ENCODE measurements at places on chromosomes 16 and 17.

DNA sequence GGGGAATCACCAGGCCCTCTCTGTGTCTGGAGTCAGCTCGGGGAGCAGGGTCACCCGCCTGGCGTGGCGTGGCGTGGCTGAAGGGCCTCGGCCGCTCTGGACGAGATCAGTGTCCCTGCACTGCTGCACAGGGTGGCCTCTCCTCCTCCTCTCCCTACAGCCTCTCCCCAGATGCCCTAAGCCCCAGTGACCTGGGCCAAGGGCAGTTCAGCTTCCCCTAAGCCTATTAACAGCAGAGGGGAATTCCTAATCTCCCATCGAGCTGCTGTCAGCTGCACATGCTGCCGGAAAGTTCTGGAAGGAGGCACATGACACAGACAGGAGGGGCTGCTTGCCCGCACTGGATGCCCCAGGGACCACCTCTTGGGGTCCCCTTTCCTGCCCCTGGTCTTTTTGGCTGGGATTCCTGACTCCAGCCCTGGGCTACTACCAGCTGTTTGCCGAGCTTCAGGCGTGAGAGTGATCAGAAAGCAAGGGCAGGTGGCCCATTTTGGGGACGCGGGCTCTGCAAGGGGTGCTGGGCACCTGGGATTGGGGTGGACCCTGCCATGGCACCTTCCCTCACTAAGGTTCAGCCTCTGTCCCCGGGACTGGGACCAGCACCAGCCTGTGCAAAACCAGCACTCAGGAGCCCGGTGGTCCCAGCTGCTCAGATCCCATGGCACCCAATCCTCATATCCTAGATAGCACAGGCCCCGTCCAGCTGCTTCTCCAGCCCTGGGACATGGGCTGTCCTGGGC lies 794 bp downstream of the PDE6G start:
- DNase-seq: peak; percentile 53

DNA sequence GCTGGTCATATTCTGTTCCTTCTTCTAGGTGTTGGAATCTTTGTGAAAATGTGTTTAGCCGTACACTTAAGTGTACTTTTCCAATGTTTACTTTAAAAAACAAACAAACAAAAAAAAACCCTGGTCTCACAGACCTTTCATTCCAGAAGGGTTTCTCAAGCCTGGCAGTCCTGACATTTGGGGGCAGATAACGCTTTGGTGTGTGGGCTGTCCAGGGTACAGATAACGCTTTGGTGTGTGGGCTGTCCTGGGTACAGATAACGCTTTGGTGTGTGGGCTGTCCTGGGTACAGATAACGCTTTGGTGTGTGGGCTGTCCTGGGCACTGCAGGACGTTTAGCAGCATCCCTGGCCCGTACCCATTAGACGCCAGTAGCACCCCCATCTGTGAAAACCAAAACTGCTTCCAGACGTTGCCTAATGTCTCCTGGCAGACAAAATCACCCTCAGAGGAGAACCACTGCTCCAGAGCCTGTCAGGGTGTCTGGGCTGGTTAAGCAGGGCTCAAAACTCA lies 15.2 kb upstream of the FLCN start:
- DNase-seq: no peak

GRCh38 chr17:37607637-37608331 lies 1.4 kb downstream of the SYNRG start:
- no peak for DNase-seq

DNA sequence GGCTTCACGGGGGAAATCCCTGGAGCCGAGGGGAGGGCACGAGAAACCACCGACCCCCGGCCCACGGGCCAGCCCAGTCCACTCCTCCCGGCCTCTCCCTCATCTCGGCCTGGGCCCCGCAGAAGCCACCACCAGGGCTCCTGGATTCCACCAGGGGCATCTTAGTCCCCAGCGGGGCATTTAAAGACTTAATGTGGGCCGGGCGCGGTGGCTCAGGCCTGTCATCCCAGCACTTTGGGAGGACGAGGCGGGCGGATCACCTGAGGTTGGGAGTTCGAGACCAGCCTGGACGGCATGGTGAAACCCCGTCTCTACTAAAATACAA lies 24.1 kb upstream of the ABR start:
- DNase-seq: no peak

DNA sequence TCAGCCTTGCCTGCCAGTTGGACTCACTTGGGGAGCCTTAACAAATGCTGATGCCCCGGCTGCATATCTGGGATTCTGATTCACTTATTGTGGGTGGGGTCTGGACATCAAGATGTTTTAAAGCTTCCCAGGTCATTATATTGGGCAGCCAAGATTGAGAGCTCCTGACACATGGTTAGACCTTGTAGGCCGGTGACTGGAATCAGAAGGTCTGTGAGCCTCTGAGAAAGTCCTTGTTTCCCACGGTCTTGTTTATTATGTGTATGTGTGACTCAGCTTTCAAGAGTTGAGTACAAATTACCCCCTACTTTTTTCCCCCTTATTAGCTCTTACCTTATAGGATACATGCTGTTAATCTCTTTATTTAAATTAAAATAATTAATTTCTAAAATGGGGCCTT lies 103.5 kb downstream of the ABCC1 start:
- DNase-seq: no peak

- no peak for DNase-seq
Measured at GRCh38 chr17:8887301-8887700, 19.8 kb upstream of the PIK3R6 start.

DNA sequence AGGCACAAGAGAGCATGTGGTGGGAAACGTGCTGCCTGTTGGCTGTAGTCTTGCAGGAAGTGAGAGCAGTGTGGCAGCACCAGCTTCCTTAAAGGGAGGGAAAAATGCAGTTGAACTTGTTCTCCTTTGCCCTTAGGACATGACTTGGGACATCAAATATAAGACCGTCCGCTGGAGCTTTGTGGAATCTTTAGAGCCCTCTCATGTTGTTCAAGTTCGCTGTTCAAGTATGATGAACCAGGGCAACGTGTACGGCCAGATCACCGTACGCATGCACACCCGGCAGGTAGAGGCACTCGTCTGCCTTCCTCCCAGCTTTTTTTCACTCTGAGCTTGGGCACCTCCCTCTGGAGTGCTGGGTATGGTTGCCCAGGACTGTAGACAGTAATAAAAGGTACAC lies 23.3 kb downstream of the GPR179 start:
- no peak for DNase-seq

GRCh38 chr17:80425835-80426426 lies 11.0 kb downstream of the ENDOV start:
- DNase-seq: no peak

DNA sequence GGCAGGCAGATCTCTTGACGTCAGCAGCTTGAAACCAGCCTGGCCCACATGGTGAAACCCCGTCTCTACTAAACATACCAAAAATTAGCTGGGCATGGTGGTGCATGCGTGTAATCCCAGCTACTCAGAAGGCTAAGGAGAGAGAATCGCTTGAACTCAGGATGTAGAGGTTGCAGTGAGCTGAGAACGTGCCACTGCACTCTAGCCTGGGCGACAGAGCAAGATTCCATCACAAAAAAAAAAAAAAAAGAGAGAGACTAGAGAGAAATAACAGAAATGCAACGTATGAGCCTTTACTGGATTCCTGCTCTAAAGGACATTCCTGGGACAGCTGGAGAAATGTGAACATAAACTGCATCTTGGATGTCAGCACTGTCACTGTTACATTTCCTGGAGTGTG lies 10.8 kb downstream of the IFT140 start:
- DNase-seq: no peak

- no peak for DNase-seq
Measured at GRCh38 chr16:73615071-73615940, 567.4 kb upstream of the ZFHX3 start.

GRCh38 chr17:79946352-79947231 lies 89.1 kb downstream of the TBC1D16 start:
- no peak for DNase-seq

- DNase-seq: no peak
Measured at GRCh38 chr16:48517493-48517892, 92.5 kb downstream of the N4BP1 start.

DNA sequence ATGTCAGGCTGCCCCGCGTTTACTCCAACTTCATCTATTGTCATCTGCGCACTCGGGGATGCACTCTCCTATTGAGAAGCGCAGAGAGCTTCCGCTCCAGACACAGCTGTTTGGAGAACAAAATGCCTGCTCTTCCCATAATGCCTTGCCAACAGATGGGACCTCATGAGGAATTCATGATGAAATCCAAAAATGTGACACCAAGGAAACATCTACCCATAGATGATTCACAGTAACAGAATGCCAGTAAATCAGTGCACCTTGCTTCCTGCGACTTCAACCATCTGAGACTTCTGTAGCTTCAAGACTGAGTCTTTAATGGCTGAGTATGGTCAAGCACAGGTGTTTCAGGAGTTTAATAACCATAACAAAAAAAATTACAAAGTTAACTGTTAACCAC lies 1144.9 kb upstream of the GOT2 start:
- DNase-seq: no peak

DNA sequence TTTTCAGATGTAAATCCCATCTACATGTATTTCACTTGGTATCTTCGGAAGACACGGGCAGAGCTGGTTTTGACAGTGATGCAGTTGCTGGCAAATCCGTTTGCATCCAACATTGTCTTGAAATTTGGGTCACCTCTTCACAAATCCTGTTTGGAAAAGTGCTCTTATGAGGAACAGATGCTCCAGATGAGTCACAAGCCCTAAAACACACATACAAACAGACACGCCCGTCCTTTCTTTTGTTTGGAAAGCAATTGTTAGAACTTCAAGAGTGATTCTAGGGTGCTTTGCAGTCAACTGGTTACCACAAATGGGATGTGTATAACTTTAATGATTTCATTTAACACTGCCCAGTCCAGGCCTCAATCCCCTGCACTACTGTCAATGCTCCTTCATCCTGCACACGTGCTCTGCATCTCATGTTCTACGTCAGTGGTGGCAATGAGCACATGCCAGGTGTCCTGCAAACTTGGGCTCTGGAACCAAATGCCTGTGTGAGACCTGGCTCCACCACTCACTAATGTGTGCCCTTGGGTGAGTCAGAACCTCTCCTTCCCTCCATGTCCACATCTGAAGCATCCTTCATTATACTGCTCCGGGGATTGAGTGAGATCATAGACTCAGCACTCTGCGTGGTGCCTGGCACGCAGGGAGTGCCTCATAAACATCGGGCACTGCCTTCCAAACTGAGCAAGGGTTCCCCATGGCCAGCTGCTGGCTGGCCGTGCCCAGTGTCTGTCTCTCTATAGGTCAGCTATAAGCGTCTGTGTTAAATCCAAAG lies 19.3 kb upstream of the FOXF1 start:
- no peak for DNase-seq

DNA sequence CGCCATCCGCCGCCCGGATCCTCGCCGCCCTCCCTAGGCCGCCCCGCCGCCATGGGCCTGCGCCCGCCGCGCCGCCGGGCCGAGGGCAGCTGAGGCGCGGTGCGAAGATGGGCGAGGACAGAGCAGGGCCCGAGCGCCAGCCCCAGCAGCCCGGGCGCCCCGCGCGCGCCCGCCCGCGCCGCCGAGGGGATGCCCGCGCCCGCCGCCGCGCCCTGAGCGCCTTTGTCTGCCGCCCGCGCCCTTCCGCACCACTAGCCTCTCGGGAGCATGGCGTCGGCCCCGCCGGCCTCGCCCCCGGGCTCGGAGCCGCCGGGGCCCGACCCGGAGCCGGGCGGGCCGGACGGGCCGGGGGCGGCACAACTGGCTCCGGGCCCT lies 278 bp downstream of the RAB11FIP3 start:
- DNase-seq: no peak

GRCh38 chr17:42678951-42679491 lies 2.2 kb upstream of the PLEKHH3 start:
- DNase-seq: peak; percentile 72

DNA sequence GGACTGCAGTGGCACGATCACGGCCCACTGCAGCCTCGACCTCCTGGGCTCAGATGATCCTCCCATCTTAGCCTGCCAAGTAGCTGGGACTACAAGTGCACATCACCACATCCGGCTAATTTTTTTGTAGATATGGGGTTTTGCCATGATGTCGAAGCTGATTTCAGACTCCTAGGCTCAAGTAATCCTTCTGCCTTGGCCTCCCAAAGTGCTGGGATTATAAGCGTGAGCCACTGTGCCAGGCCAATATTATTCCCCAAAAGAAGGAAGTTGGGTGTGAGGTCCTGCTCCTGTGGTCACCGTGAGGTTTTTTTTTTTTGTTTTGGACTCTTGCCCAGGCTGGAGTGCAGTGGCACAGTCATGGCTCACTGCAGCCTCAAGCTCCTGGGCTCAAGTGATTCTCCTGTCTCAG lies 1.5 kb downstream of the AMZ2 start:
- DNase-seq: no peak

DNA sequence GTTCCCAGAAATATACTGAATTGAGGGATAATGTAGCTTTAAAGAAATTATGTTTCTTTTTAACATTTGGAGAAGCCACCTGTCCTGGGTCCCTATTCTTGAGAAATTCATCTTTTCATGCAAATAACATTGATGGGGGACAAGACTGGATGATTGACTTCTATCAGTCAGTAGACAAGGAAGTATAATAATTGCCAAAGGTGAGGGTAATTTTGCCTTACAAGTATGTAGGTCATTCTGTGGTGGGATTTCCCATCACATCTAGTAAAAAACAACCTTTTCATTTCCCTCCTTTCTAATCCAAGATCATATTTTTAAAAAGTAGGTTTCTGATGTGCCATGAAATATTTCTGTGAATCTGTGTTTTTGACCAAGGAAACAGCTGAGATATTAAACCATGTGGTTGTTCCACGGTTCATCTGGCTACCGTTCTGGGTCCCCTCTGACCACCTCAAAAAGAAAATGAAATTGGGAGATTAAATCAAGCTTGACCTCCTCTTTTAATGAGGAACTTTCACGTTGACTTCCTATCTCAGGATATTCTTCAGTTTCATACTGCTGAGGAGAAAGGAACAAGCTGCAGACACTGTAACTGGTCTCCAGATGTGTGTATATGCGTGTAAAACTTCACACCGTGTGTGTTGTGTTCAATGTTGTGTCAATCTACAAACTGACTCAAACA lies 138.6 kb downstream of the MAP2K6 start:
- no peak for DNase-seq

GRCh38 chr17:83031321-83031945 lies 48.0 kb upstream of the METRNL start:
- no peak for DNase-seq

DNA sequence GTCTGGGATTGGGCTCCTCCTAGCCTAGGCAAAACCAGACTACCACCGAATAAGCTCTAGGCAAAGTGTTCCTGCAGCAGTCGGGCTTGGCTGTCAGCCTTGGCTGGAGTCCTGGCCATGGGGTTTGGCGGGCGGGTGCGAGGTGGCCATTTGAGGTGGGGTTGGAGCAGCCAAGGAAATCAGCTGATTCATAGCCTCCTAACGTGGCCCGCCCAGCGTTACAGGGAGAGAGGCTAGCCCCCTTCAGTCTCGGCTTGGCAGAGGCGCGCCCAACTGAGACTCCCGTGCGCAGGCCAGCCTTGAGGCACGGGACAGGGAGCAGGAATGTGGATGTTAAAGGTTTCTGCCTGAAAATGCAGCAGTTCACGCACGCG lies 1.9 kb downstream of the PMP22 start:
- DNase-seq: no peak

- DNase-seq: no peak
Measured at GRCh38 chr16:77858060-77858459, 69.7 kb downstream of the VAT1L start.

- DNase-seq: no peak
Measured at GRCh38 chr17:10111907-10112452, 86.4 kb downstream of the GAS7 start.

GRCh38 chr17:12230481-12231354 lies 210.0 kb downstream of the MAP2K4 start:
- no peak for DNase-seq

GRCh38 chr16:66988197-66988788 lies at the start of gene CES4A:
TSS of gene CES4A (plus strand) at chr16:66988589. CDS start at chr16:66988773, 184 bp downstream.
- DNase-seq: no peak

GRCh38 chr16:78108451-78108850 lies 9.0 kb downstream of the WWOX start:
- no peak for DNase-seq

Data from SK-N-DZ (cell line).